ENCODE measurements at places on chromosomes 2 and 18.

DNA sequence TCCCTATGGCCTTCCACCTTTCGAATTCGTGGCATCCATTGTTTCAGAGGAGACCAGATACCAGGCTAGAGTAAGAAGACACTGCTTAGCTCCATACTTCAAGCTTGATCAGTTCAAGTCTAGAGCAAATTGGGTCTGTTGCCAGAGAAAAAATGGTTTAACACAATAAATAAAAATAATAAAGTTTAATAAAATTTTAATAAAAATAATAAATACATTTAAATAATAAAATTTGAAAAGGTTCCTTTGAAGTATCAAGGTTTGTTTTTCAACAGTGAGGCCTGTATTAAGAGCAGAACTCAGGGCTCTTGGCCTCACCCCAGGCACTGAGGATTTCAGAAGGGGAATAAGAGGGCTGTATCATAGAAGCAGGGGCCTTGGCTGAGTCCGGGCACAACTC, 105.6 kb upstream of the REV1 start:
- no peak for DNase-seq

DNA sequence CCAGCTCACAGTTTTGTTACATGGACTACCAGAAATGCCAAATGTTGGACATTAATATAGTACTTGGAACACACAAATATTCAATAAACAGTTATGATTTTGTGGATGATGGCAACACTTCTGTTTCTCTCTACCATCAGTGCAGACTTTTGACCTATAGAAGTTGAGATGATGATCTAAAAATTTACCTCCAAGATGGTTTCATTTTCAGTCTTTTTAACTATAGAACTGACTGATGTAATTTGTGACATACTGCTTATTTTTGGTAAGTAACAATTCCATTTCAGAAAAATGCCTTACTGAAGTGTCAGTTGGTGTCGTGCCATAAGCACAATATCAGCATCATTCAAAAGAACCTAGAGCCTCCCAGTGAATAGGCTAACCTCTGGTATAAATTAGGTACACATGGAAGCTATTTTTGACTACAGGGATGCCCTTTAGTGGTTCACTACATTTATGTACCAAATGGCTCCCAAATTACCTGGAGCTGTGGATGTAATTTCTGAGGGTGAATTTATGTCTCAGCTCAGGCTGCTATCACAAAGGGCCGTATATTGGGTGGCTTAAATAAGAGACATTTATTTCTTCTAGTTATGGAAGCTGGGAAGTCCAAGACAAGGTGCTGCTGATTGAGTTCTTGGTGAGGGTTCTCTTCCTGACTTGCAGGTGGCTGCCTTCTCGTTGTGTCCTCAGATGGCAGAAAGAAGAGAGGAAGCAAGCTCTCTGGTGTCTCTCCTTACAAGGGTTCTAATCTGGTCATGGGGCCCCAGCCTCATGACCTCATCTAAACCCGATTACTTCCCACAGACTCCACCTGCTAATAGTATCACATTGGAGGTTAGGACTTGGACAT, 66.5 kb downstream of the ALPK2 start:
- DNase-seq = no peak

DNA sequence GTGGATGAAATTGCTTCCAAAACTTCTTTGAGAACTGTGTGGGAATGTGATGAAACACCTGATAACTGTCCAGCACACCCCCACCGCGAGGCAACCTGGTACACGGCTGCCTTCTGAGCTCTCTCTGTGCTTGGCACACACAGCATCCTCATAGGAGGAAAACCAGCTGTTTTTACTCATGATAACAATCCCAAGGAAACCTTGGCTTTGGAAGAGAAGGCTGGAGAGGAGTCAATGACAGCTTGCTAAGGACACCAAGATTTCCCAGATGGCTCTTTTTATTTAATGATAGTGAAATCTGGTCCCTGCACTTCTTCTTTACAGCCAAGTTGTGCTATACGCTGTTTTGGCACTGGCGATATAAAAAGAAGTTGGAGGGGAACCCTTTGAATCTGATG, 232.5 kb upstream of the FN1 start:
- no peak for DNase-seq

DNA sequence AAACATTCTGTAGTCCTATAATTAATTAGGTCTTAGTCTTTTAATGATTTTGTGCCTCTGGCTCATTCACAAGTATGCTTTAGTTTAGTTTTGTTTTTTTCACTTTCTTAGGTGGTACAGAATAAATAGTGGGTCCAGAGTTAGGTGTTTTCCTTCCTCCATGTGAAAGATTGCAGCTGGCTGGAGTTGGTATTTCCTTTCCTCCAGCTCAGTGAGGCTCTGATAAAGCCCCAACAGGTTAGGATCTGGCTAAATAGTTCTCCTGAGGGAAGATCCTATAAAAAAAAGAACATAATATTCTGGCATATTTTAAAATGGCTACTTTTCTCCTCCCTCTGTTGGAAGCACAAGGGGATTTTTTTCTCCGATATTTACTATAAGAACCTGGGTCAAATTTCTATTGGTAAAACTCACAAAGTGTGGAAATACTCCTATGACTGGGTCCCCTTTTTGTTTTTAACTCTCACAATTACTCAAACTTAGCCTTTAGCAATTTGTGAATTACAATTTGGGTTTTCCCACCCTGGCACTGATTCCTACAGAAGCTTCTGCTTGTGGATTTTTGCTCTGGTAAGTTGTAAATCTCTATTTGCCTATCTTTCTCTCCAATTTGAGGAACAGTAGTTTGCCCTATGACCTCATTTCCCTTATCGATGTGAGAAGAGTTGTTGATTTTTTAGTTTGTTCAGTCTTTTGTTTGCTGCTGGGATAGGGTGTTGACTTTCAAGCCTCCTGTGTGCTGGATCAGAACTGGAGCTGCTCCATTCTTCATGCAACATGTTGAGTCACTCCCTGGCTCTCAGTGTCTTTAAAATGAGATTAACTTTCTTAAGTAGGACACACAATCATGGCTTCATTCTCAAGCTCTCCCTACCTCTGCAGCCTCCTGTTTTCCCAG, 500.9 kb downstream of the RNF144A start:
- DNase-seq = no peak

- peak; percentile 37 for DNase-seq
Measured at GRCh38 chr2:191010887-191011885, 2.8 kb downstream of the STAT1 start.

GRCh38 chr2:17375262-17375661, 143.0 kb downstream of the RAD51AP2 start:
- no peak for DNase-seq

DNA sequence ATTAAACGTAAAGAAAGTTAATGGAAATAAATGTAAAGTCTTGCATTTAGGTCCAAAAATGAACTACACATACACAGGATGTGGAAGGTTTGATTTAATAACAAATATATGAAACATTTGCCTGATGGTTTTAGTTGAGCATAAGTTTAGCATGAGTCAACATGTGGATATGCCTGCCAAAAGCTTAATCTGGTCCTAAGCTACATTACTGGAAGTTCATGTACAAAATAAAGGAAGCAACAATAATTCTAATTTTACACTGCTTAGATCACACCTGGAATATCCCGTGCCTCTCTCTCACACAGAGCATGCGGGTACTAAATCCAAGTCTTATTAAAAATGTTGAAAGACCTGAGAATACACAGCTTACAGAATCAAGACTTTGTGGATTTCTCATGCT, 276.5 kb upstream of the NRP2 start:
- DNase-seq = no peak

GRCh38 chr18:58748899-58749595, 77.8 kb downstream of the MALT1 start:
- DNase-seq = no peak

DNA sequence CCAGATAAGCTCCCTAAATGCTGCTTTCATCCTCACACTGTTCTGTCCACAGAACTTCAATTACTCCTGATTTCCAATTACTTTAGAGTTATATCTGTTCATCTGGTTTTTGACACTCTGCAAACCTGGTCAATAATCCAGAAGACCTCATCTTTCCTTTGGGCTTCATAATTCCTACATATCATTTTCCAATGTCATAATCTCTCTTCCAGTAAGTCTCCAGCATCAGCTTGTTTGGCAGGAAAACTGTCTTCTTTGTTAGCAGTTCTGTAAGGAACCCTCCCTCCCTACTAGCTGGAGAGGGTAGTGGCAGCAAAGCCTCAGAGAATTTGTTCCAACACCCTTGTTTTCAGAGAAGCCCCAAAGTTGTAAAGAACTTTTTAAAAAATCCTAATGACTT, 11.9 kb upstream of the SLC14A1 start:
- no peak for DNase-seq

DNA sequence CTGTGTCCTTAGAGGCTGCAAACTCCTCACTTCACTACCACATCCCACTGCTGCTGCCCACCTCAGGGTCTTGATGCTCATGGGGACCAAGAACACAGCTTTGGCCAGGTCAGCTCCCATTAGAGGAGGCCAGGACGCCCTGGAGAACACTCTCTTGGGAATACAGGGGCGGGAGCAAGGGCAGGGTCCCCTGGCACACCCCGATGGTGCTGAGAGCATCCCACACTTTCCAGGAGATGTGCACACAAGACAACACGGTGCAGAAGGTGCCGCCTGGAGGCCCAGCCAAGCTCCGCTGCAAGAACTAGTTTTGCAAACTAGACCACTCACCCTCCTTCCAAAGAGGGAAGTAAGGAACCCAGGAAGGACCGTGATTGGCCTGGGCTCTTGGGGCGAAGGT, 304.4 kb upstream of the SALL3 start:
- no peak for DNase-seq

DNA sequence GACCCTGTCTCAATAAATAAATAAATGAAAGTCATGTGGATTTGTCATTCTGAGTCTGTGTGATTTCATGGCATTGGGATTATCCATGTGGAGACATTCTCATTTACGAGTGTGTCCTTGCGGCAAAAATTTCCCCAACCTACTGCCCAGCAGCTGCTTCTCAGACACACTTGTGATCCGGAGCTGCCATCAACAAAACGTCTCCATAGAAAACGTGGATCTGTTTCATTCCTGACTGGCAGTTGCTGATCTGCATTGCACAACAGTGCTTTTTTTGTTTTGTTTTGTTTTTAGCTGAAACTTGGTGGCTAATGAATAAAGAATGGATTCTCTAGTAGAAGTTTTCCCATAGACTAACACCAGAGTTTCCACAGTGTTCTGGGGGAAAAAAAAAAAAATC, 74.7 kb downstream of the TGIF1 start:
- no peak for DNase-seq

GRCh38 chr18:22114526-22115321, 54.7 kb upstream of the GATA6 start:
- no peak for DNase-seq

- DNase-seq = no peak
Measured at GRCh38 chr2:18454692-18455235, 105.7 kb downstream of the RDH14 start.

- peak; percentile 11 for DNase-seq
Measured at GRCh38 chr2:169362118-169362893, at the start of gene LRP2. Gene LRP2, minus strand, starts transcription at chr2:169362534. Its CDS starts 135 bp downstream, at chr2:169362399.

DNA sequence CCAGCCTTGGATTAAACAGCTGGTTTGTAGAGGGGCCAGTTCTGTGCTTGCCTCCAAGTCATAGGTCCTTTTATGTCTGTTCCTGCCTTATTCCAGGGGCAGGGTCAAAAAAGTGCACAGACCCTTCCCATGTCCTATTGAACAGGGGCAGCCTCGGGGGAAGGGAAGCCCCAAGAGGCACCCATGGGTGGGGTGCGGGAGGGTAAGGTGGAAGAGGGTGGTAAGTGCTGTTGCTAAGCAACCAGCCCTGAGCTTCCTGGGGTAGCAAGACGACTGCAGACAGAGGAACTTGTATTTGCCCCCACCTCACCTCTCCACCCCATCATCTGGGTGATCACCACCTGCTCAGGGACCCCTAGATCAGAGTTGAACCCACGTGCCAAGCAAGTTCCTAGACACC, 7.7 kb downstream of the DNMT3A start:
- no peak for DNase-seq

DNA sequence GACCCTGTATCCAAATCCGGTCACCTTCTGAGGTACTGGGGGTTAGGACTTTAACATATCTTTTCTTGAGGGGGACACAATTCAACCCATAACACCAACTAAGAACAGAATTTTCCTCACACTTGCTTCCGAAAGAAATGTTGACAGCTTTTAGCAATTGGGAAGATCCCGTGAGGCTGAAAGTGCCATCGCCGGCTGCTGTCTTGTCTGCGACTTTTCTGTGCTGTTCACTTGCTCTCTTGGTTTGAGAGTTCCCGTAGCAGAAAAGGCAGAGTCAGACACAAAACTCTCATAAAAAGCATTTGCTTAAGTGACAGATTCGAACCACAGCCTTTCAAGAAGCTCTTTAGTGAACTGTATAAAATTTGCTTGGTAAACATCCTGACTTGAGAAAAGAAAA, 253.4 kb downstream of the ARHGAP15 start:
- DNase-seq = no peak

- DNase-seq = no peak
Measured at GRCh38 chr2:26936855-26937254, 33.6 kb upstream of the MAPRE3 start.

DNA sequence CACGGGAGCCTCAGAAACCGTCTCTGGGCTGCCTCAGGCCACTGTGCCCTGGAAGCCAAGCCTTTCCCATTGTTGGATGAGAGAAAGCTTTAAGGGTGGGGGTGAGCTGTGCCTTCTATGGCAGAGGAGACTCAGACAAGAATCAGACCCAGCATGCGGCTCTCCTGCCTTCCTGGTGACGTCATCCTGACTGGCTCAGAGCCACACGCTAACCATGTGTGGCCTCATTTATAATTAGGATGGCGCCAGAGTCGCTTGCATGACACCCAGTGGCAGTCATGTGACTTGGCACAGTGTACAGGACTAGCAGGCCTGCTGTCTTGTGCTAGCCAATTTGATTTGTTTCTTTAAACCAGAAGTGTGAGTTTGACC, 99.1 kb downstream of the SH3BP4 start:
- DNase-seq = no peak

DNA sequence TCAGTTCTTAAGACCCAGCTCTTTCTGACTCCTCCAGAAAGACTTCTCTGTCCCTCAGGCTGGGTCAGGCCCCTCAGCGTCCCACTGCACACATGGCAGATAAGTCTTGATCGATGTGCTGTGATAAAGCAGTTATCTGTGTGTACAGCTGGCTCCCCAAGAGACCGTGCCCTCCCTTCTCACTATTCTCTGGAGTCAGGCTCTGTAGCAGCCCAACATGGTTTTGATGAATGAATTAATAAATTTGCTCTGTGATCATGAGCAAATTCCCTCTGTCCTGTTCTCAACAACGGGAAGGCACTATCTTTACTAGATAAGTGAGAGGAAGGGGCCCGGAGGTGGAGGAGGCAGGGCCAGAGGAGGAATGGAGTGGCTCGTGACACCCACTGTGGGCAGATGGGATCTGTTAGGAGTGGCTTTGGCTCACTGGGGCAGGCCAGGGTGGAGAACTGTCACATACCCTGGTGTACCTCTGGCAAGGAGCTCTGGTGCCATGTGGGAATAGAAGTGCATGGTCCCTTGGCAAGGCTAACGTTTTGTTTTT, 48.3 kb downstream of the ZFP36L2 start:
- DNase-seq = no peak

GRCh38 chr18:34494359-34494696, 215.8 kb upstream of the DTNA start:
- no peak for DNase-seq

- no peak for DNase-seq
Measured at GRCh38 chr18:40874233-40874632, 1080.8 kb upstream of the PIK3C3 start.

All from stimulated activated CD4-positive, alpha-beta T cell treated with anti-CD3 and anti-CD28 coated beads, Interleukin-4, amount 100 ng/mL, for 24 hours (primary cell).